ENCODE measurements at places on chromosomes 13 and 19. TPM values are rescaled to one million over a fixed set of nuclear protein-coding genes. Genes with fewer than 3 reads are reported as not detected.

DNA sequence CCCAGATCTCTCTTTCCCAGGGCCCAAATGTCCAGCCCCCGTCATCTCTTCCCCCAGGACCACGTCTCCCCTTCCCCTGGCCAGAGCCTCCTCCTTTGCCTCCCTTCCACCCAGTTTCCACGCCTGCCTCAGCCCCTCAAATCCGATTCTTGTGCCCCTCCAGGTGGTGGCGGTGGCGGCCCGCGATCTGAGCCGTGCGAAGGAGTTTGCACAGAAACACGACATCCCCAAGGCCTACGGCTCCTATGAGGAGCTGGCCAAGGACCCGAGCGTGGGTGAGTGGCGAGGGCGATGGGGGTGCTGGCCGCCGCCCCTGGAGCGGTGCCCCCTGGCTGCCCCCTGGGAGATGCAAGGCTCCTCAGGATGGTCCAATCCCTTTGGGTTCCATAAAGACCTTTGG, 1.3 kb downstream of the DHDH start:
- peak; percentile 37 for DNase-seq

DNA sequence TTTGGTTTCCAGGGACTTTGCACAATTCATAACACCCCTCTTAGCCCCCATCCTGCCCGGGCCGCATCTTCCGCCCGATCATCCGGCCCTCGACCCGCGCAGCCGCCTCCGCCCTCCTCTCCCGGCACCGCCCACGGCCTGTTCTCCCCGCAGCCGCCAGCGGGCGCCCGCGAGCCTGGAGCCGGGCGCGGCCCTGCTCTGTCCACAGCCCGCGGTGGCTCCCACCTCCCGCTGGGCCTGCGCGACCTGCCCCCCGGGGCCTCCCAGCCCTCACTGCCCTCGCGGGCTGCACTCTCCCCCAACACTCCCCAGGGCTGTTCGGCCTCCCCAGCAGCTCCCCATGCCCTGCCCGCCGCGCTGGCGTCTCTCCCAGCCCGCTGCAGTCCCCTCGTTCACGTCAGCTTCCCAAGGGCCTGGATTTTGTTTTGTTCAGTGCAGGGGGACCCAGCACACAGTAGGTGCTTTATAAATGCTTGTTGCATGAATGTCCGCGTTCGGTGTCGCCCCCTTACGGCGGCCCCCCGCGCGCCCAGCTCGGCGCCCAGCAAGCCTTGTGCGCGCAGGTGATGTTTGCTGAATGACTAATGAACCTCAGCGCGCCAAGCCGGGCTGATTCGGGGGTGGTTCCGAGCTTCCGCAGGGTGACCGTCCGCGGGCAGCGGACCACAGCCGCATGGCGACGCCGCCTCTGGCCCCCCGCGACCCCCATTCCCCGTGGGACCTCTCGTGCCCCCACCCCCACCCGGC, 4.6 kb upstream of the APC2 start:
- peak; percentile 100 for DNase-seq

DNA sequence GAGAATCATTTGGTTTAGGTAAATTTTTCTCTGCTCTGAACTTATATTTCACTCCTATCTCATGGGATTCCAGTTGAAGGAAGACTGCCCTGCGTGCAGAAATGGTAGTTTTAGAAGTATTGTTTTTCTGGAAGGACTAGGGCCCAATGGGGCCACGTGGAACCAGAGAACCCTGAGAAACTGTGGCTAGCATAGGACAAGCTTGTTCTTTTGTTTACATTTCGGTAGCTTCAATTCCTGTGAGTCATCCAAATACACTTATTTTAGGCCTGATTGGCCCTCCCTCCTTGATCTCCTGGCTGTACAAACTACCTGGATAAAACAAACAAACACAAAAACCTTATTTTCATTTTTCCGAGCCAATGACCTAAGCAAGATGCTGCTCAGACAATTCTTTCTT, 124.0 kb downstream of the ITGBL1 start:
- DNase-seq: peak; percentile 63

- DNase-seq: no peak
Observed at GRCh38 chr13:23567906-23568460, 2.2 kb upstream of the TNFRSF19 start.

Gene CEACAM16
- under 0.01 TPM for total RNA-seq

Data from osteoblast (primary cell).